ENCODE measurements at places on chromosomes 12 and 14. TPM values are rescaled to one million over a fixed set of nuclear protein-coding genes. Genes with fewer than 3 reads are reported as not detected.

GRCh38 chr12:109047081-109047805 is 5.1 kb upstream of the USP30 start:
- no peak for DNase-seq

DNA sequence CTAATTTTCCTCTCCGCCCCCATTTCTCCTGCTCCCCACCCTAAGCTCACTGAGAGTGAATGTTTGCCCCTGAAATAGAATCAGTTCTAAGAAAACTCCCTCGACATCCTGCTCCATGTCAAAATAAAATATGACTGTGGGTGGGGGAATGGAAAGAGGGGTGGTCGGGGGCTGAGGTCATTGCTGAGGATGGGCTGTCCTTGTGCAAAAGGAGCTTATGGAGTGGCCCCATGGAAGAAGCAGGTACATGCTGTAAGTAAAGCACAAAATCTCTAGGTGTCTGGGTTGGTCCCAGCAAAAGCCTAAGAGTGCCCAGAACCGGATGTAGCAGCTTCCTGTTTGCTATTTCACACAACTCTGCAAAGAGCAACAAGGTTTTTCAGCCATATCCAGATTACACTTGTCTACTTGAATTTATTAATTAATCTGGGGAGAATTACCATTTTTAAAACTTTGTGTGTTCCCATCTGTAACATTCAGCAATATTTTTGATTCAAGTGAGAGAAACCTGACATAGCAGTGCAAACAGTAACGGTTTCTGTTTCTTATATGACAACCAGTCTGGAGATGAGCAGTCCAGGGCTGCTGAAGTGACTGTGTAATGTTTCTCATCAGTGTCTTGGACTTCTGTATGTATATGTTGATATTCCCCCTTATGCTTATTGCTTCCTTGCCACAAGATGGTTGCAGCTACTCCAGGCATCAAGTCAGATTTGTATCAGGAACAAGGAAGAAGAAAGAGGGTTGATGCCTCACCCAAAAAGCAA is 40.4 kb upstream of the GZMB start:
- no peak for DNase-seq

DNA sequence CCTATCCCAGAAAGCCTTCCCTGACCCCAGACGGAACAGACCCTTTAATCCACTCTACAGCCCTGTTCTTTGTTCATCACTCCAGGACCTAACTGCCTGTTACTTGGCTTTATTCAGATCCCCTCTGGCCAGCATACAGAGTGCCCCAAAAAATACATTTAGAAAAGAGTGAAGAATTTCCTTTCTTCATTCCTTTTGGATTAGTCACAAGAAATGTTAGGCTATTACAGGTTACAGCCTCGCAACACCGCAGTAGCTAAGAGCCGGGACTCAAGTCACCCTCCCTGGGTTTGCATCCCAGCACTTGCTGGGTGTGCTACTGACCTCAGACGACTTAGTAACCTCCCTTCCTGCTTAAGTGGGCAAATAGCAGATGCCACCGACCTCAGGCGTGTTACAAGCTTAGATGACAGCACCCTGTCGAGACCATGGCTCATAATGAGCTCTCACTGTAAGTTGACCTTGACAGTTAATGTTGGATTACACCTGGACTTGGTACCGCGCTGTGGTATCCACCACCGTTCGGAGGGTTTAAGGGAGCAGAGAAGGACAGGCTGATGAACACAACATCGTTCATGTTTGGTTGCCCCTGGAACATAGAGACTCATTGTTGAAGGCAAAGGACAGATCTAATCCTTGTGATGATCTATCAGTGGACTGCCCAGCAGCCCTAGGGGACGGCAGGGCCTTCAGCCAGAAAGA is 12.9 kb downstream of the GLRX5 start:
- DNase-seq: no peak

SPIC gene
- total RNA-seq: 0.37 TPM

DNA sequence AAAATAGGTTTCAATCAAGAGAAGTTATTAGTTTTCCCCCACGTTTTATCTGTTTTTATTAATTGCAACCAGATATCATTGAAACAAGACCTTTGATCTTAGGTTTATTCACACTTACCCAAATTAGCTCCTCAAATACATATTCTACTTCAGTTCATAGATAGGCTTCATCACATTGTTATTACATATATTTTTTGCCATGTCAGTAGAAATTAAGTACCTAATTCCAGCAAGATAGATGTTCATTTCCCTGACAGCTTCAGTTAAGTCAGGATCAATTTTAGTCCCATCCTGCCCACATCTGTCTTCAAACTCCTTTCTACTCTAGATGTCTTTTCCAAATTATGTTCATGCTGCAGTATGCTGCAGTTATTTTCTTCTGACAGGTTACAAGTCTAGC is 388.8 kb downstream of the TMTC2 start:
- no peak for DNase-seq

- DNase-seq: no peak
Measured at GRCh38 chr14:100408350-100409002, 85.3 kb downstream of the SLC25A47 start.

DNA sequence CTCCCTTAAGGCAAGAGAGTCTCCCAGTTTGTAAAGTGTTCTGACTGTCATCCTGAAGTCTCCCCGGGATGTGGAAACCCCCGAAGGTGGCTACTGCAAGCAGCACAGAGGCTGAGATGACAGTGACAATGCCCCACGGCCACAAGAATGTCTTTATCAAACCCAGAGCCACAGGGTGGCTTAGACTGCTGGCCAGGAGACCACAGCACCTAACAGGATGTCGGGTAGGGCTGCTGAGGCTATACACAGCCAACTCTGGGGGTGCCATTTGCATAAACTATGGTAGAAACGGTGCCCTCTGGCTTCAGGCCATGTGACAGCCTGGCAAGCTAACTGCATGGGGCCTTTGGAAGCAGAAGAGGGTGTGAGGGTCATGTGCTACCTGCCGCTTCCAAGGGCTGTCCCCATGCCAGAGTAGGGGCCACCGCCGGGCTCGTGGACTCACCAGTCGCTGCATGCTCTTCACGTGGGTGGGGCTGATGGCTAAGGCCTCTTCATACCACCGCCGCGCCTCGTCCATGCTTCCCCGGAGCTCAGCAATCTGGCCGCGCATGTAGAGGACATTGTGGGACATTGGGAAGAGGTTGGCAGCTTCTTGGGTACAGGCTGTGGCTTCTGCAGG is 180.9 kb downstream of the CALM1 start:
- no peak for DNase-seq

PIWIL1 gene
- total RNA-seq: not detected

DNA sequence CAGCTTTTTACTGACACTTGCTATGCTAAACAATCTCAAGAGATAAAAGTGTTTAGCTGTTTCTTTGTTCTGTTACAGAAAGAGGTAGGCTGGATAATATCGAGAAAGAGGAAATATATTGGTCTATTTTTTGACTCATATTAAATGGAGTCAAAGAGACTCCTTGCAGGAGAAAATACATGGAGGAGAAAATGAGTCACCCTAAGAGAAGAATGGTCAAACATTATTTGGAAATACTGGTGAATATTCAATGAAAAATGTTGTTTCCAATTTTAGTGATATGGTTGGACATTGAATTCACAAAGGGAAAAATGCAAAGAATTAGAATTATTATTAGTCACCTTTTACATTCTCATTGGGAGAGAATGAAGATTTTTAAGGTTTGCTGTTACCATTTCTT is 3.2 kb downstream of the KCNJ8 start:
- no peak for DNase-seq

GRCh38 chr12:1439687-1440086 is 154.7 kb downstream of the FBXL14 start:
- DNase-seq: no peak

OR4Q3 gene
- not detected for total RNA-seq

DNA sequence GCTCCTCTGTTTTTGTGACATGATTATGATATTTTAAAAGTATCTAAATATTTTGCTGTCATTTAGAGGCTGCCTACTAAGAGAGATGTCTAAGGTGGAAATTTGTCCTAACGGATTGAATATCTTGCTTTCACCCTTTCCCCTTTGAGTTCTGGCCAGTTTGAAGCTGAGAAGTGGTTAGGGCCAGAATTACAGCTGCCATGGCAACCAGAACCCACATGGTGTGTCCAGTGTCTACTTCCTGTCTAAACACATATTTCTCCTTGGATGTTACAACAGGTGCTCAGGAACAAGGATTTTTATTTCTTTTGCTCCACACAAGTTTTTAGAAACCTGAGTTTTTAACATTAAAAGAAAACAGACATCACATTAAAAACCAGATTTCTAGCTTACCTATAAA is 335.1 kb upstream of the OR4E1 start:
- no peak for DNase-seq

DNA sequence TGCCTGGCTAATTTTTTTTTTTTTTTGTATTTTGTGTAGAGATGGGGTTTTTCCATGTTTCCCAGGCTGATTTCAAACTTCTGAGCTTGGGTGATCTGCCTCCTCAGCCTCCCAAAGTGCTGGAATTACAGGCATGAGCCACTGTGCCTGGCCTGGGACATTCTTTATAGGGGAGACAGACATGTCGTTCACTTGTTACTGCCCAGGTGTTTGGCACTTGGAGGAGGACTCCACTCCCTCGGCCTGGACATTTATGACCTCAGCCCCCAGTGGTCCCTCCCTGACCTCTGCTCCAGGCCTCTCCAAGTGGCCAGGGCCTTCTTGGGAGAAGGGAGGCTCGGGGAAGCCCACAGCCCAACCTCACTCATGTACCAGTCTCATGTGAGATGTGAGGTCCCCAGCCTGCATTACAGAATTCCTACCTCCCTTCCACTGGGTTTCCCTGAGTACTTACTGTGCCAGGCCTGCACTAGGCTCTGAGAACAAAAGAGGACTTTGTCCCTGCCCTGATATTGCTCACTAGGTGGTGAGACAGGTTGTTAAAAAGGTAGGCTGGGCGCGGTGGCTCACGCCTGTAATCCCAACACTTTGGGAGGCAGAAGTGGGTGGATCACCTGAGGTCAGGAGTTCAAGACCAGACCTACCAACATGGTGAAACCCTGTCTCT is 9.7 kb upstream of the POP5 start:
- no peak for DNase-seq

DNA sequence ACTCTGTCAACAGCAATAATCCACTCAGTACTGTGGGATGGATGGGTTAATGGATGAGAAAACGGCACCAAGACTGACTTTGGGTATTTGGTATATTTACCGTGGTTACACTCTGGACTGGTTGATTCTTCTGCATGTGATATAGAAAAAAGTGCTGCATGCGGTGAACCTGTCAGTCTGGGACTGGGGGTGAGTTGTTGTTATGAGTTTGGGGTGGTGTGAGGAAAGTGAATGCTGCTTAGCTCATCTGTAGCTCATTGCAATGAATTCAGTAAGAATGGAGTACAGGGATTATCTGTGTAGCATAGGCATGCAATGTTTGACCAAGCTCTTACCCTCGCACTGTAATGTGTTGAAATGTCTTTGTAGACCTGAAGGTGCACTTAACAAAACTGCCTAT is 6.0 kb downstream of the KCNA1 start:
- no peak for DNase-seq

GRCh38 chr14:104898195-104898558 is 26.5 kb upstream of the PLD4 start:
- no peak for DNase-seq

DNA sequence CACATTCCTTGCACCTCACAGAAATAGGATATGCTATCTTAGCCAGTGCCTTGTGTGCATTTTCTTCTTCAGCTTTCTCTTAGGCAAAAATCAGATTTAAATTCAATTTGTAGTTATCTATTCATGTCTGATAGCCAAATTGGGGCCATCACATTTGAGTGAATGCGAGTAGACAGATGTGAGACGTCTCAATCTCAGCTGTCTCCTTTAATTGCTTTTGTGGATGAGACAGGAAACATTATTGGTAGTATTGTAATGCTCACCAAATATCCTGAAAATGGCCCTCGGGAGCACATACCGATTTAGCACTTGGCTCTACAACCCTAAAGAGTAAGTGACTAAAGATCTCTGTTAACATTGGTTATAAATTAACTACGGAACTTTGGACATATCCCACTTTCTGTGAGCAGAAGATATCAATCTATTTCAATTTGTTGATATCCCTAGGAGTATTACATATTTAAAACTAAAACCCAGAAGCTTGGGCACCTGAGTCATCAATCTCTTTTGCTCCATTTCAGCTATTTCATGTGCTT is 1012.5 kb upstream of the TMEM132C start:
- DNase-seq: no peak

- no peak for DNase-seq
Measured at GRCh38 chr12:128089961-128090360, 177.0 kb upstream of the TMEM132C start.

- no peak for DNase-seq
Measured at GRCh38 chr12:104064842-104065427, 604 bp downstream of the HCFC2 start.

DNA sequence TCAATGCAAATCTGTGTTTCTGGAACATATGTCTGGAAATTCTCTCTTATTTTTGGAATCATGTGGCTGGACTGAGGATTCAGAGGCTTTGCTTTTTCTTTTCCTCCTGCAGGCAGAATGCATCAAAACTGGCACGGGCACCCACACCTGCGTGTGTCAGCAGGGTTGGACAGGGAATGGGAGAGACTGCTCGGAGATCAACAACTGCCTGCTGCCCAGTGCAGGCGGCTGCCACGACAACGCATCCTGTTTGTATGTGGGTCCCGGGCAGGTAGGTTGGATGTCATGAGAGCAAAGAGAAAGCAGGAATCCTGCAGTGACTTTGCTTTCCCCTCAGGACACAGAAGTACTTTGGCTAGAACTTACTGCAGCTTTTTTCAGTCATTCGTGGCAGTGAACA is 90.3 kb downstream of the STAB2 start:
- DNase-seq: no peak

DNA sequence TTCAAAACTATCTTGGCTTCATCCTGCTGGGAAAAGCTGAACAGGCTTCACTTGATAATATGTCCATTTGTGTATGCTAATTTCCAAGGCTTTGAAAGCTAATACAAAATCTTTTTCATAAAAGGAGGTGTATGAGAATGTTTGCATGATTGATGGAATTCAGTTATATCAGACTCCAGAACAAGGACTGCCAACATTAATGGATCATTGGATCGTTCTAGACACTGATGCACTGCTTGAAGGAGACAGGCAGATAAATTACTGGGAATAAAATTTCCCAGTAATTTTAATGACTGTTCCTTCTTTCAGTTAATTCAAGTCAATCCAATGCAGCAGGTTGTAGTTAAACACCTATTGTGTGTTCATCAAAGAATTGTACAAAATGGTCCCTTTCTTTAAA is 466 bp downstream of the GPRC5D start:
- DNase-seq: no peak

DNA sequence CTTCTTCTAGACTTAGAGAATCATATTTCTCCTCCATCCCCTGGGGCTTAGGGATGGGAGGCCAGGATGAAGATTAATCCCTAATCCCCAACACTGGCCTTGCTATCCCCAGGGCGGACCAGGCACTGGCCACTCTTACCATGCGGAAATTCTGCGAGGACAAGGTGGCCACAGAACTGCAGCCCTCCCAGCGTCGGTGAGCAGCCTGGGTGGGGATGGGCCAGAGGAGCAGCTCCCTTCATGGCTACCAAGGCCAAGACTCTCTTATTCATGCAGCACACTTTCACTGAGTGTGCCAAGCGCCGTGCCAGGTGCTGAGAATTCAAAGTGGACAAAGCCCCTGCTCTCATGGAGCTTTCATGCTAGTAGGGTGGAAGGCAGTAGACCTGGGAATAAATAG is 7.0 kb downstream of the TNS2 start:
- no peak for DNase-seq

Data from activated B cell treated with CpG ODN at 0.5 μM for 24 hours (primary cell).